ENCODE measurements at places on chromosomes 5 and 9.

GRCh38 chr9:79741381-79741780 is 169.6 kb downstream of the TLE4 start:
- no peak for DNase-seq

GRCh38 chr9:107018861-107019545 is 156.0 kb downstream of the ZNF462 start:
- DNase-seq, result peak; percentile 36

- DNase-seq, result no peak
Measured at GRCh38 chr9:94482110-94482509, 72.8 kb upstream of the PCAT7 start.

- no peak for DNase-seq
Measured at GRCh38 chr9:29144476-29144875, 1571.2 kb upstream of the C9orf72 start.

DNA sequence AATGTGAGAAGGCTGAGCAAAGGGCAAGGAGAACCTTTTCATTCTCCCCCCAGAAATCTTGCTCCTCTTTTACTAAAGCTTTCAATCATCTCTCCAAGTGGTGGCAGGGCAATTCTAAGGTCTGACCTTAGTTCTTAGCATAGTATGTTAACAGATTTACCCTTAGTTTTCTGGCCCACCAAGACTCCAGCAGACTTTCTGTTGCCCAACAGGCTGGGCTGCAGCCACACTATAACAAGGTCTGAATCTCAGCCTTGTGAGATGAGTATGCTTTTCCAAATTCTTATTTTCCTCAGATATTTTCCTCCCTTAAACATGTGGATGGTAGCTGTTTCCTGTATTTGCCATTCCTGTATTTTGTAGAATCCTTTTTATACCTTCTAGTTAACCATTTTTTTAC is 69.5 kb downstream of the NIPBL start:
- DNase-seq, result no peak

DNA sequence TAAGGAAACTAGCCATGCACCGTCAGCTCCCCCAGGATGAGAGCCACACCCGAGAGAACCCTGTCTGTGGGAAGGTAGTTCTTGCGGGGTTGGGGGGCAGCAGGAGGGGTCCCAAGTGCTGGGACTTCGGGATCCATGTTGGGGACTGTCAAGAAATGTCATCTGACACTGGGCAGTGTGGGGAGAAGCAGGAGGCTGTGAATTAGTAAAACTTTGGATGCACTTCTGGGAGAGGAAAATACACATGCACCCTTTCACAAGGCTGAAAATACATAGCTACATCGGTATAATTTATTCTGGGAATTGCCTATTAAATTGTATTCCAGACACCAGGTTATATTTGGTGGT is 109.6 kb upstream of the RPS23 start:
- no peak for DNase-seq

GRCh38 chr9:114157516-114158176 is 2.3 kb downstream of the COL27A1 start:
- DNase-seq, result no peak

- no peak for DNase-seq
Measured at GRCh38 chr5:44605926-44606325, 202.8 kb upstream of the MRPS30 start.

DNA sequence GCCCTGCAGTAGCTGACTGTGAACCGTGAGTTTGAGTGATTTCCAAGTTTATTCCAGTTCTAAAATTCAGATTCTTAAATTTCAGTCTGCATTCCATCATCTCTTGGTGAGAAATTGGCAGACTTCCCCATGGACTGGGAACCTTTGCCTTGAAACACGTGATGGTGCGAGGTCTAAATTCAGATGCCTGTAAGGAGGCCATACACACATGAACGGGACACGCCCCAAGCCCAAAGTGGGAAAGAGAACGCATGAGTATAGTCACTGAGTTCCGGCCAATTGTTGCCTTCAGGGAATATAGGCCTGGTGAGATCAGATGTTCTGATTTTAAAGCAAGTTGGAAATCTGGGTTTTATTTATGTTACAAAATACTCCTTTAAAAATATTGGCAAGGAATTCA is 1084.4 kb upstream of the WWC1 start:
- DNase-seq, result peak; percentile 5

GRCh38 chr9:133258061-133259015 is 16.7 kb downstream of the ABO start:
- no peak for DNase-seq

DNA sequence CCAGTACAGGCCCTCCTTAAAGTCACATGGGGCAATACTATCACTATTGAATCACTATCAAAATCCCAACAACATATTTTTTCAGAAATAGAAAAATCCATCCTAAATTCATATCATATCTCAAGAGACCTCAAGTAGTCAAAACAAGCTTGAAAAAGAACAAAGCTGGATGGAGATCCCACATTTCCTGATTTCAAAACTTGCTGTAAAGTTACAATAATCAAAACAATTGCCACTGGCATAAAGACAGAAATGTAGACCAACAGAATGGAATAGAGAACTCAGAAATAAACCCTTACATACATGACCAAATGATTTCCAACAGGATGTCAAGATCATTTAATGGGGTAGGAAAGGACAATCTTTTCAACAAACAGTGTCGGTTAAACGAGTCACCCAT is 41.3 kb upstream of the CDKN2AIPNL start:
- DNase-seq, result no peak

DNA sequence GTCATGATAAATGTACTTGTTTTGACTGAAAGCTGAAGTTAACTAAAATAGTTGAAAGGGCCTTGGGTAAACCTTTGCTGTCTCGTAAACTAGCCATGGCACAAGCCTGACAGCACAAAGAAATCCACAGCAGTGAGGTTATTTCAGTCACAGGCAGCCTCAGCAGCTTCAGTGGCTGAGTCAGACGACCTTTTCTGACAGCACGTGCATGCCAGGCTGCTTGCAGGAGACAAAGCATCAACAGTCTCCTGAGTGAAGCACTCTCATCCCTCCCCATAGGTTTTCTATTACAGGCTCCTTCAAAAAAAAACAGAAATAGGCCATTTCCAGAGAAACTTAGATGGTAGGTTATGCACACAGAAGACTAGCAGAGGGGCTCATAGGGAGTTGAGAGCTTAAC is 34.6 kb downstream of the OXCT1 start:
- peak; percentile 42 for DNase-seq

- no peak for DNase-seq
Measured at GRCh38 chr5:164799391-164799790, 1294.0 kb downstream of the MAT2B start.

GRCh38 chr5:164998590-164998989 is 1493.2 kb downstream of the MAT2B start:
- DNase-seq, result no peak

DNA sequence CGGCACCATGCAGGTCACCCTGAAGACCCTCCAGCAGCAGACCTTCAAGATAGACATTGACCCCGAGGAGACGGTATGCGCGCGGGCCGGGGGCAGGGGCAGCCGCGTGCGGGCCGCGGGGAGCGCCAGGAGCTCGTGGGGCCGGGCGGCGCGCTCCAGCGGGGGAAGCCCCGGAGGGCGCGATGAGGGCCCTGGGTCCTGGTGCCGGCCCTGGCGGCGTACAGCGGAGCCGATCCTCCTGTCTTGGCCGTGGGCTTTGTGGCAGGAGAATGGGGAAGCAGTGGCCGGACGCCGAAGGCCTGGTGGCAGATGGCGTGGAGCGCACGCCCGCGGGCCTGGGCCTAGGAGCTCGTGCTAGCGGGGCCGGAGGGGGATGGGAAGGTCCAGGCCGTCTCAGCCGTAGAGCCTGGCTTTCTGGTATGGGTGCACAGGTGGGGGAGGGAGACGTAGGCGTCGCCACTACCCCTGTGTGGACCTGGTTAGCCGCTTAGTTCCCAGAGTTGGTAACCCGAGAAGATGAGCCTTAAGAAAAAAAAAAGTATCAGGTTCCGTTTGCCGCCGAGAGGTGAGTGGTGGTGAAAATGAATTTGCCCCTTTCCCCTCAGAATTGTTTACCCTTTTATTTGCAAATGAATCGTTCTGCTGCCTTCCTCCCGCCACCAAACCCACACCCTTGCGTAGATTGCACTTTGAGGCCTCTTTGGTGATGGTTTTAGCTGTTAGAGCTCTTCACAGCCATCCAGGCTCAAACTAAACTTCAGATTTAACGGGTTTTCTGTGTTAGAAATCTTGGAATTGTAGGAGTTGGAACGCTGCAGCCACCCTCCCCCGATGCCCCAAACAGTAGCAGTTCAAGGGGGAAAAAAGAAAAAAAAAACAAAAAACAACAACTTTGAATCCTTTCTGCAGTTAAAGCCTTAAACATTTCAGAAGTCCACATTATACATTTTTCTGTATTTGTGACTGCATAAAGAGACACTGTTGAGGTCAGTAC is 841 bp downstream of the RAD23B start:
- DNase-seq, result peak; percentile 22

GRCh38 chr5:3025392-3025791 is 273.9 kb upstream of the IRX2 start:
- no peak for DNase-seq

DNA sequence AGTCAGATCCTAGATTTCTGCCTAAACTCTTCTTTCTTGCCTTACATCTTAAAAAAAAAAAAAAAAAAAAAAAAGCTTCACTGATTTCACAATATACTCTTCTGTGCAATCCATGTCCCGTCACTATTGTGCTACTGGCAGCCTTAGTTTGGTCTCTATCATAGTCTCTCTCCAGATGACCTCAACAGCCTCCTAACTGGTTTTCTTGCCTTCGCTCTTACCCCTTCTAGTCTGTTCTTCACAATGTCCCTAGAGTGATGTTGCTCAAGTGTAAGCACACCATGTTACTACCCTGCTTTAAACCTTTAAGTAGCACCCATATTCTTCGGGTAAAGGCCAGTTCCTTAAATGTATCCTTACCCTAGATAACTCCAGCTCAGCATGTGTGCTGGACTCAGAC is 25.8 kb downstream of the CD180 start:
- no peak for DNase-seq

DNA sequence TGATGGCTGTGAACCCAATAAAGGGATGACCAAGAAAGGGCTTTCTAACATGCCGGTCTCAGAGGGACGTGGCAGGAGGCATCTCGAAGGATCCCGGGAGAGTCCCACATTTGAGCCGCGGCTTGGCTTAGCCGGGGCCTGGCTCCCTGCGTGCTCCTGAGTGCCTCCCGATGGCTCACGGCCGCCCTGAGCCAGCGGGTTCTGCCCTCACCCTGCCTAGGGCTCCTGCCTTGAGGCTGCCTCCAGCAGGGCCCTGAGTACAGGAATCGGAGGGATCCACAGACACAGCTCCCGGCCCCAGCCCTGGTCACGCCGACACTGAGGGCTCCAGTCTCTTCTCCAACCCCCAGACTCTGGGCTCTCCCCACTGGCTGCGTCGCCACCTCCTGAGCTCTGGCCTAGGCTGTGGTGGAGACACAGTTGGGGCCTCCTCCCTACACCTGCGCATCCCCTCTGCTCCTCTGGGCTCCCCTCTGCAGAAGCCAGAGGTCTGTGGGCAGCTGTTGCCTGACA is 44.1 kb upstream of the RXRA start:
- DNase-seq, result no peak

- peak; percentile 51 for DNase-seq
Measured at GRCh38 chr9:96654450-96655197, 493 bp downstream of the PRXL2C start.

DNA sequence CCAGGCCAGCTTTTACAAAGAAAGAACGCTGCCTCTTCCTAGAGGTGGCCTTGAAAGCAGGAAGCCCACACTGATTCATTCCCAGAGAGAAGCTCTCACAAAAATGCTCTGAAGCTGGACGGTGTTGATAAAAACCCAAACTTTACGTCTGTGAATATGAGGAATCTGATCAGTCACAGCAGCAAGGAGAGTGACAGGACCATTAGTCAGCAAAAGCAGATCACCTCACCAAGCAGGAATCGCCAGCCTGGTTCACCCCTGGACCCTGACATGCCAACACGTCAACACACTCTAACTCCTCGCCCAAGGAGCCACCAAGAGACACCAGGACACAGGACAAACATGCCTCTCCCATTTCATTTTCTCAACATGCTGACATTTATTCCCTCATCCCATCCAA is 70.6 kb upstream of the ZNF622 start:
- no peak for DNase-seq

DNA sequence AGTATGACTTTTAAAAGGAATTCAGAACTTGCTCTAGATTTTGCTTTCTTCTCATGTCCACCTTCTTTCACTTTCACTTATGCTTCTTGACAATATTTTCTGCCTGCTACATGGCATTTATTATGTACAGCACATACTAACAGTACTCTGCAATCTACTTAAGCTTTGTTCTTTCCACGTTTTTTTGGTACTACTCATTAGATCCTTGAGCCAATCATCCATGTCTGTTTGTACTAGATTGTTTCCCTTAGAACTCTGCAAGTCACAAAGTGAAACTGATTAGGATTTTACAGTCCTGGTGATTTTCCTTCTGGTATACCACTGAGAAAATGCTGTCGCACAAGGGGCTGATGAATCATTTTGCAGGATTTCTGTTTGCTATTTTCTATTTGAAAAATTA is 78.3 kb downstream of the PARP8 start:
- peak; percentile 1 for DNase-seq

- no peak for DNase-seq
Measured at GRCh38 chr5:177368869-177369644, 11.3 kb downstream of the RGS14 start.

- DNase-seq, result no peak
Measured at GRCh38 chr5:59428391-59428790, 465.1 kb downstream of the PDE4D start.

DNA sequence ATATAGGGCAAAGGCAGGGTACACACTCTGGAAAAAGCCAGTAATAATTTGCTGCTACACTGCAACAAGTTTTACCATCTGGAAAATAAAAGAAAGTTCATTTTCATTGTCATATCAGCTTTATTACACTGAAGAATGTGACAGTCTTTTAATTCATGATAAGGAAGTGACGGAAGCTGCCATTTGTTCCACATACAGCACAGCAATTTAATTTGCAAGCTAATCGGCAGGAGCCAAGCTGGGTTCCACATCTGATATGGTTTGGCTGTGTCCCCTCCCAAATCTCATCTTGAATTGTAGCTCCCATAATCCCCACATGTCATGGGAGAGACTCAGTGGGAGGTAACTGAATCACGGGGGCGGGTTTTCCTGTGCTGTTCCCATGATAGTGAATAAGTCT is 16.5 kb downstream of the PRELID2 start:
- no peak for DNase-seq

DNA sequence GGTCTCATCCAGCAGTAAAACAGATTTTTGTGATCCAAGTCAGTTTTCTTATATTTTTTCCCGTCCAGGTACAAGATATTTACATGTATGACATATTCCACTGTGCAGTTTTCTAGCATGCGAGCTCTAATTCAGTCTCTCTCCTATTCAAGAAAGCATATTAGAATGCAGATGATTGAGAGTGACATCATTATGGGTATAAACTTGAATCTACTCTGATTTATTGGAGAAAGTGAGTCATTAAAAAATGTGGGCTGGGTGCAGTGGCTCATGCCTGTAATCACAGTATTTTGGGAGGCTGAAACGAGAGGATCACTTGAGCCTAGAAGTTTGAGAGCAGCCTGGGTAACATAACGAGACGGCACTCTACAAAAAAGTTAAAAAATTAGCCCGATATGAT is 6.2 kb downstream of the FER start:
- DNase-seq, result no peak

GRCh38 chr9:103928442-103928841 is 165.7 kb upstream of the SMC2 start:
- DNase-seq, result no peak

- DNase-seq, result no peak
Measured at GRCh38 chr5:24831989-24832388, 187.2 kb upstream of the CDH10 start.

Measured in astrocyte of the cerebellum (primary cell).